ENCODE measurements at places on chromosomes 1 and 21.

DNA sequence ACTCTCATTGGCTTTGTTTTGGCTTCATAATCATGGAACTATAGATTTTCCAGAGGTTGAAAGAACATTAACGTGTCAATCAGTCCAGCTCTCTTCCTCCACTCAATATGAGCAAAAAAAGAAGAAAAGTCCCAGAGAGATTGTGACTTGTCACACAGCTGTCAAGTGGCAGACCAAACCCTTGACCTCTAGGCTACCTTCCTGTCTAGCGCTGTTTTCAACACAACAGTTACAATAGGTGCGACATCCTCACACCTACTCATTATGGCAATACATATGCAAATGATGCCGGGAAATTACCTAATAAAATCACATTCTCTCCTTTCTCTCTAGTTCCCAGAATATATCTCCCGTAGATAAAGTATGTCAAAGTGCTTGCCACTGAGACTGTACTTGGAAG is 1.1 kb downstream of the WARS2 start:
- peak; percentile 26 for DNase-seq

DNA sequence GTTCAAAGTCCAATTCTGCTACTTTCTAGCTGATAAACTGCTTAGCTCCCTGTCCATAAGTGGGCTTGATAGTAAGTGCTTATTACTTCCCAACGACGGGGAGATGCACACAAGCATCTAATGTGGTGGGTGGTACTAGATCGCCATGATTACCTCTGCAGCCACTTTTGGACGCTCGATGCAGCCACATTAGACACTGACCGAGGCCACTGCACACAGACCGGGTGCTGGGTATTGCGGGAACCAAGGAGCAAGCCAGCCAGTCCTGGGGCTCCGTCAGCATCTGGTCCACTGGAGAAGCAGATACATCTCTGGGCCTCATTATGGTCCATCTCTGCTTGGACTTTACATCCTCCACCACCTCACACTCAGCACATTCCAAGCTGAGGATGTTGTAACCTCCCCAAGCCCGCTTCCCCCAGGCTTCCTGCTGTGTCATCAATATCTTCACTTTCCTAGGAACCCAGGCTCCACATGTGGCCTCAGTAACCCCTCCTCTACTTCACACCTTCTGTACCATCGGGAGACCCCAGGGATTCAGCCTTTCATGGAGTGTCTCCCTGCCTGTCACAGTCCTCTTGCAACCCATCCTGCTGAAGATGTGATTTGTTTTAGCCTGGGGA is 48.2 kb downstream of the RHOU start:
- no peak for DNase-seq

DNA sequence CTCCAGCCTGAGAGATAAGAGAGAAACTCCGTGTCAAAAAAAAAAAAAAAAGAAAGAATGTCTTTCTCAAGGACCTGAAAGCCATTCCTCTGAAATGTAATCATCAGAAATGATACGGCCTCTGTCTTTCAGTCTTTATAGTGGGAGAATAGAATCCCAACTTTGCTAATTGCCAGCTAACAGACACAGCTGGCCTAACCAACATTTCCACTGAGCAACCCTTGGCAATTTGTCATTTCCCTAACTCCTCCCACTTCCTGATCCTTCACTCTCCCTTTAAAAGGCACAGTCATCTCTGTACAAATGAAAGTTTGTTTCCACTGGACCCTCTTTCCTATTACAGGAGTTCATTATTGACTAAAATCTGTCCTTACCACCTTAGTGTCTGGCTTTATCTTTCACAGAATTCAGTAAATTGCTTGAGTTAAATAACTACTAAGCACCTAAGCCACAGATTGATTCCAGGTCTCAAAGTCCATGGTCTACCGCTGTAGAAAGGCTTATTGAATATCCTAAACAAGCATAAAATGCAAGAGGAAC is 4.3 kb upstream of the CBR1 start:
- DNase-seq: no peak

GRCh38 chr1:50851034-50851433 is 109.0 kb downstream of the FAF1 start:
- no peak for DNase-seq

DNA sequence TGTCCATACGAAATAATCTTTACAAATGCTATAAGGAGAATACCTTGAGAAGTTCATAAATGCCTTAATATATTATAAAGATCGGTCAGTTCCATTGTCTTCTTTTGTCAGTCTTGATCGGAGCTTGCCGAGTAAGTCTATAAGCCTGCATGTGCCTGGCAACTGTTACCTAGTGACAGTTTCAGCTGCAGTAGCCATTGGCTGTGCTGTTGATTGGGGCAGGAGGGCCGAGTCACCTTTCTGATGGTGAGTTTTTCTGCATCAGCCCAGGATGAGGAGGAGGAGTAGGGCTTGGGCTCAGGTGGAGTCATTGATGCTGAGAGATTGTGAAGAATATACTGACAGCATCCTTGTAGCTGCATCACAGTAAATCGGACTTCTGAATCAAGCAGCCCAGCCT is 1.9 kb upstream of the GPR52 start:
- no peak for DNase-seq

- no peak for DNase-seq
Measured at GRCh38 chr1:65224681-65225091, 76.7 kb downstream of the AK4 start.

DNA sequence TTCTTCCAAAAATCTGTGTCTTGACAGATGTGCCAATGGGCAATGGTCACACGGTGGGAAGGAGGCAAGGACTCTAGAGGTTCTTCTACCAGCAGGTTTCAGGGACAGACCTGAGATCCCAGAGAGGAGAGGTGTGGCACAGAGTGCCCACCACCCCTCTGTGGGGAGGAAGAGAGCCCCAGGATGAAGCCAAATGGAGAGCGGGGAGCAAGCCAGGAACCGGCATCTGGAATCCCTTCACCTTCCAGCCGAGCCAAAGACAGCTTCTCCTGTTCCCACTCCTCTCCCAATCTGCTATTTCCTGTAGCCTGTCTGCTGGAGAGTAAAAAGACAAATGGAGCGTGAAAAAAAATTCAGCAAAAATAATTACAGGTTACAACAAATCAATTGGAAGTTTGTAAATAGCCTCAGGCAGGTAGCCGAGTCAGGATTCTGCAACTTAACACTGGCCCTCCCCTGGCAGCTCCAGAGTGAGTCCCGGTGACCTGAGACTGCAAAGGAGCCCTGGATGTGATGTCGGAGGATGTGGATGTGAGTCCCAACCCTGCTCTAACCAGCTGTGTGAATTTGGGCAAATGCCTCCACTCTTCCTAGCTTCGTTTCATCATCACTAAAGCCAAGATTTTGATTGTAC is 45.4 kb upstream of the LRRN2 start:
- no peak for DNase-seq

DNA sequence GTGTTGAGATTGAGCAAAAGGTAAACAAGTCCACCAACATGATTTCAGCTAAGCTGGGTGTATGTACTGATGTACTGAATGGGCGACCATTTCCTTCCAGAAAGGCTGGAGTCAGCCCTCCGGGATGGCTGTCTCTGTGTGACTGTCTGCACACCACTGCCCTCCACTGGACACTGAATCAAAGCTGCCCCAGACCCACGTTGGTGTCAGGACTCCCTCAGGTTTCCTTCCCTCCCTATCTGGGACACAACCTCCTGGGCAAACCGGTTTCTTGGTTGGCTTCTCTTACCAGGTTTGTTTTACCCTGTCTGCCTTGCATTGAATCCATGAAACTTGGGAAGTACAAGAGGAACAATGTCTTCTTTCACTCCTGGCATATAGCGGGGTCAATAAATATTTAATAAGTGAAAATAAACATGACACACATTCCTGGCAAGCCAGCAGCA is 5.3 kb upstream of the SRP9 start:
- DNase-seq: no peak

- peak; percentile 60 for DNase-seq
Measured at GRCh38 chr1:110554871-110555801, 36.2 kb upstream of the KCNA10 start.

DNA sequence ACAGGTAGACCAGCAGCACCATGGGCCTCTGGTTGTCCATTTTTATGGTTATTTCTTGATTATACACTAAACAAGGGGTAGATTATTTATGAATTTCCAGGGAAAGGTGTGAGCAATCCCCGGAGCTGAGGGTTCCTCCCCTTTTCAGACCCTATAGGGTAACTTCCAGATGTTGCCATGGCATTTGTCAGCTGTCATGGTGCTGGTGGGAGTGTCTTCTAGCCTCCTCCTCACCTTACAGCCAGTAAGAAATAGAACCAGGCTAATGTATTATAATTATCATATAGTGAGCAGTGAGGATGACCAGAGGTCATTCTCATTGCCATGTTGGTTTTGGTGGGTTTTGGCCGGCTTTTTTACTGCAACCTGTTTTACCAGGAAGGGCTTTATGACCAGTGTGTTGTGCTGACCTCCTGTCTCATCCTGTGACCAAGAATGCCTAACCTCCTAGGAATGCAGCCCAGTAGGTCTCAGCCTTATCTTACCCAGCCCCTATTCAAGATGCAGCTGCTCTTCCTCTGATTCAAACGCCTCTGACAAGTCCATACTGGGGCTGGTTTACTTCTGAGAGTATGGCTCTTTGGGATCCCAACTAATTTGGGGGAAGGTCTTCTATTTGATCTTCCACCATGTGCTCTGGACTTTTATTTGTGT is 13.5 kb upstream of the TINAGL1 start:
- no peak for DNase-seq

DNA sequence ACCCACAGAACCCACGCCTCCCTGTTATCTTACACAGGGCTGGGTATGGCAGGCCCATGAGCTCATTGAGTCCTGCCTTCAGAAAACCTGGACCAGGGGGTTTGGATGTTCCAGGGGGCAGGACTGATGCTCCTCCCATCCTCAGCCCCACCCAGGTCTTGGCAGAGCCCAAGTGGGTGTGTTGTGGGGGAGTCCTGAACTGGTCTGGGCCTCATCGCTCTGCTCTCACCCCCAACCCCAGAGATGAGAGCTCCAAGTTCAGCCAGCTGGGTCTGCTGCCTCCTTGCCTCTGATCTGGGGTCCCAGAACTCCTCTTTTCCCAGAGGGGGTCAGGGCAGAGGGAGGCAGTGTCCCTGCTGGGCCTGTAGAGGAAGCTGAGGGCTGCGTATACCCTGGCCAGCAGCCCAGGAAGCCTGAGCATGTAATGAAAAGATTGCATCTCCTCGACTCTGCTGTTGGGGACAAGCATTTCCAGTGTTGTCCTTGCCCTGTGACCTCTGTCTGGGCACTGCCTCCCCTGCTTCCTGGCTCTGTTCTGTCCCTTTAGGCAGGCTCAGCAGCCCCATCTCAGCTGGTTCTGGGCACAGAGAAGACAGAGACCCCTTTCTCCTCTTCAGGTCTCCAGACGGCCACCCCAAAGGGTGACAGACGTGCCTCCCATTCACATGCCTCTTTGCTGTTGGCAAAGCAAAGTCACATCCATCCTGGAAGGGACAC is 54.7 kb upstream of the EPS8L3 start:
- DNase-seq: no peak

DNA sequence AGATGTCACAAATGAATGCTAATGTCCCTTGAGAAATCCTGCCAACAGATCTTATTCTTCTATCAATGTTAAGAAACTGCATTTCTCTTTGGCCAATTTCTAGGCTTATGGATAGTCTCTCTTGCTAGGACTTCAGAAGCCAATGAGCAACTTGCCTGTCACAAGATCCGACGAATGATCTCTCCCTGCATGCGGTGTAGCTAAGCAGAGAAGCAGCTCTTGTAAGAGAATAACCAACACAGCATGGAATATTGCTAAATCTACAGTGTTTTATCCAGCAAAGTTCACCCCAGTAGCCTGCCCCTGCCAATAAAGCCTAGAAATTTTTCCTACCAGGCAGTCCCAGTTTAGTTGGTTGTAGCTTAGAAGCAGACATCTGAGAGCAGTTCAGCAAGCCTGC is 2.1 kb upstream of the SLC44A5 start:
- no peak for DNase-seq

GRCh38 chr1:172944931-172945330 is 105.8 kb downstream of the TNFSF18 start:
- no peak for DNase-seq

DNA sequence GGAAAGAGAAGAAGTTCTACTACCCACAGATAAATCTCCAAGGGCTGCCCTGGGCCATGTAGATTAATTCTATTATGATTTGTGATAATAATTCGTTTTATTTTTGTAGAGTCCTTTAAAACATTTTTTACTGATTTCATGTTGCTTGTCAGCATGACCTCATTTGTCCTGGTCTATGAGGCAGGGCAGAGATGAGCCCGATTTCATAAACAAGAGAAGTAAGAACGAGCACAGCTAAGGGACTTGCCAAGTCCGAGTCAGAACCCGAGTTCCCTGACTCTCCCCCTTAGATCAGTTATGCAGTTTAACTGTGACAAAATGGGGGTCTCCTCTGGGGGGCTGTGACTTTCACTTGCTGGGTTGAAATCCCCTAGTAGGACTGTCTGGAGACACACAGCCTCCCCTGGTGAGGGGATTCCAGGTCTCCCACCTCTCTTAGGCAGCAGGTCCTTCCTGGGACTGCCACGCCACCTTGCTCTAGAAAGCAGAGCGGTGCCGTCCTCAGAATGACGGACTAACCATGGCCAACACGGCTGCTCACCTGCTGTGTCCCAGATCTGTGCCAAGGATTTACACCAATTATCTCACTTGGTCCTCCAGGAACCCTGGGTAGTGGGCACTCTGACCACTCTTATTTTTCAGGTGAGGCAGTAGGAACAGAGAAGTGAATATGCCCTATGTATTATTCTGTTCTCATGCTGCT is 31.0 kb upstream of the SOX13 start:
- no peak for DNase-seq

GRCh38 chr1:41898191-41898713 is 20.5 kb downstream of the HIVEP3 start:
- peak; percentile 48 for DNase-seq

GRCh38 chr1:64139877-64140276 is 63.5 kb upstream of the UBE2U start:
- DNase-seq: no peak

DNA sequence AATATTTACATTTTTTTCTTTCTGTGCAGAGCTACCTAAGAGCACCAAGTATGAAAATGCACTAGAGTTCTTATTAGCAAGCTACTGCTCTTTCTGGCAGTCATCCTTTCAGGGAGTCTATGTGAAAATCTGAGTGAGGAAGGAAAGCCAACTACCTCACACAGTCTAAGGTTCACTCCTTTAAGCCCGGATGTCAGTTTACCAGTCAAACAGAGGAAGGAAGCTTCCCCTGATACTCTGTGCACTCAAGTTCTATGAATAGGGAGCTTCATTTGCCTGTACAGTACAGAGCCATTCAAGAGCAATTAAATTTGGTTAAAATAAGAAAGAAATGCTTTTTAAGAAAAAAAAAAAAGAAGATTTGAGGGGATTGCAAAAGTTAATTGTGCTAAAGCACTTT is 6.9 kb downstream of the COL11A1 start:
- DNase-seq: no peak

DNA sequence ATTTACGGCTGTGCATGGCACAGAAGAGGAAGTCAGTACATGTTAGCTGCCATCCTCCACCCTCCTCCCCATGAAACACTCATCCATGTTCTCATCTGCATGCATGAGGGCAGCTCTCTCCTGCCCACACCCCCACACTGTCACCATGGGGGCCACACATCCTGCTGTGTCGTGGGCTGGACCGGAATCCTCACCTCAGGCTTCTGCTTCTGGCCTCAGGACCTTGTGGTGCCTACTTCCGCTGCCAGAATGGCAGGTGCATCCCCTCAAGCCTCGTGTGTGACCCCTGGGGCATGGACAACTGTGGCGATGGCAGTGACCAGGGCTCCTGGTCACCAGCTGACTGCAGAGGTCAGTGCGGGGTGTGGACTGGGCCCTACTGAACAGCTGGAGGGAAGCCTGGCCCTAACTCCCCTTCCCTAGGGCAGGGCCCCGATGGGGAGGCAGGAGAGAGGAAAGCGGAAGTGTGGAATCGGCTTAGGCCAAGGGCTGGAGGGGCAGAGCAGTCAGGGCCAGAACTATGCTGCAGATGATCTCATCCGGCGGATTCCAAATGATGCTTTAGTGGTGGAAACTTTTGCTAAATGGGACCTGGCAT is 3.8 kb downstream of the LDLRAD2 start:
- DNase-seq: no peak
